ENCODE measurements at places on chromosomes 12 and 14.

DNA sequence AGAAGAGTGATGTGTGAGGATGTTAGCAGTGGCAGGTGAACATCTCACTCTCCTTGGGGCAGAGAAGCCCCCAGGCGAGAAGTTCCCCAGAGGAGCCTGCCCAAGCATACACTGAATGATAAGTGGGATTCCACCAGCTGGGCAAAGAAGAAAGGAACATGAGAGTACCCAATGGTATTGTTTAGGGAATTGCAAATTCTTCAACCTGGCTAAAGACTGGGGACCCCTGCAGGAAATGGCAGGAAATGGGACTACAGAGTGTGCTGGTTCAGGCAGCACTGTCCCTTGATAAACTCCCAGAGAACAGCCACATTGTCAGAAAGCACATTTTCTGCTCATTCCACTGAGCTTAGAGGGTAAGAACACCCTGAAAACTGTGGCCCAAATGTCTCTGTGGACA lies 121.3 kb downstream of the RPS29 start:
- no peak for DNase-seq

DNA sequence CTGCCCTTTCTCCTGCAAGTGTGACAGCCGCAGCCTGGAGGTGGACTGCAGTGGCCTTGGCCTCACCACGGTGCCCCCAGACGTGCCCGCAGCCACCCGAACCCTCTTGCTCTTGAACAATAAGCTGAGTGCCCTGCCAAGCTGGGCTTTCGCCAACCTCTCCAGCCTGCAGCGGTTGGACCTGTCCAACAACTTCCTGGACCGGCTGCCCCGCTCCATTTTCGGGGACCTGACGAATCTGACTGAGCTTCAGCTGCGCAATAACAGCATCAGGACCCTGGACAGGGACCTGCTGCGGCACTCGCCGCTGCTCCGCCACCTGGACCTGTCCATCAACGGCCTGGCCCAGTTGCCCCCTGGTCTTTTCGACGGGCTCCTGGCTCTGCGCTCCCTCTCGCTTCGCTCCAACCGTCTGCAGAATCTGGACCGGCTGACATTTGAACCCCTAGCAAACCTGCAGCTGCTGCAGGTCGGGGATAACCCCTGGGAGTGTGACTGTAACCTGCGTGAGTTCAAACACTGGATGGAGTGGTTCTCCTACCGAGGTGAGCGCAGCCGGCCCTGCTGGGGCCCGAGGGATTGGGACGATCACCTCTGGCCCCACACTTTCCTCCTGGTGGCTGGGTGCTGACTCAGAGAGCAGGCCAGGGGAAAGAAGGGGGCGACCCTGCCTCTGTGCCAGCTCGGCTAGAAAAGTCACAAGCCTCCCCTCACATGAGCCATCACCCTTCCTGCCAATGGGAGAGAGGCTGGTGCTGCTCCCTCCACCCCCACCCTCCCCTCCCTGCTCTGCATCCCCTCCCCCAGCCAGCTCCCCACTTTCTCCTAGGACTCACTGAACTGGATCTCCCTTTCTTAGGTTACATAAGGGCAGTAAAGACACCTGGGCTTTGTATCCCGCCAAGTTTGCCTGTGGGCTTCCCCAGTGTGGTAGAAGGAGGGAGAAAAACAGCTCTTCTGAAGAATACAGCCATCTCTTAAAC lies 10.9 kb downstream of the LRTM2 start:
- DNase-seq = no peak

DNA sequence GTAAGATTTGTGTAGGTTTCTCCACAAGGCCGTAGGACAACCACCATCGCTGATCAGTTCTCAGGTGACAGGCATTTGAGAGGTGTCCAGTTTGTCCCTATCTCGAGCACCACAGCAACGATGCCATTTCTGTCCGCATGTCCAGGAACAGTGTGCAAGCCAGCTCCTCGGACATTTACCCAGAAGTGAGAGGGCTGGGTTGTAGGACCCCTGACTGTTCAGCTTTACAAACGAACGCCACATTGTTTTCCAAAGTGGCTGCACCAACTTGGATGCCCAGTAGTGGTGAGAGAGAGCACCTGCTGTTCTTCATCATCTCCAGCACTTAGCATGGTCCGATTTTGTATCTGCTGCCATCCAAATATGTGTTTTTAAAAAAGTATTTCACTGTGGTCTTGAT lies 38.6 kb downstream of the CYP46A1 start:
- no peak for DNase-seq

GRCh38 chr12:13372386-13372785 lies 175.9 kb downstream of the EMP1 start:
- DNase-seq = no peak

DNA sequence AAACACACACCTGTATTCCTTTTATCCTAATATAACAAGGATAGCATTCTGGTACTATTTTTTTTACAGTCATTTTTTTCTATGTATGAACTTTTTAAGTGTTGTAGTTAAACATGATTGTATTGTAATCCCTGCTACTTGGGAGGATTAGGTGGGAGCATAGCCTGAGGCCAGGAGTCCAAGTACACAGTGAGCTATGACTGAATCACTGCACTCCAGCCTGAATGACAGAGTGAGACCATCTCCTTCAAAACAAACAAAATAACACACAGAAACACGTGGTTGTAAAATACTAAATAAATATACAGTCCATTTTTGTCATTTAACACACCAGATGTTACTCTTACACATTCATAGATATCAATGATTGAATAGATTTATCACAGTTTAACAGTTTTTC lies 56.9 kb downstream of the MAP4K5 start:
- no peak for DNase-seq

DNA sequence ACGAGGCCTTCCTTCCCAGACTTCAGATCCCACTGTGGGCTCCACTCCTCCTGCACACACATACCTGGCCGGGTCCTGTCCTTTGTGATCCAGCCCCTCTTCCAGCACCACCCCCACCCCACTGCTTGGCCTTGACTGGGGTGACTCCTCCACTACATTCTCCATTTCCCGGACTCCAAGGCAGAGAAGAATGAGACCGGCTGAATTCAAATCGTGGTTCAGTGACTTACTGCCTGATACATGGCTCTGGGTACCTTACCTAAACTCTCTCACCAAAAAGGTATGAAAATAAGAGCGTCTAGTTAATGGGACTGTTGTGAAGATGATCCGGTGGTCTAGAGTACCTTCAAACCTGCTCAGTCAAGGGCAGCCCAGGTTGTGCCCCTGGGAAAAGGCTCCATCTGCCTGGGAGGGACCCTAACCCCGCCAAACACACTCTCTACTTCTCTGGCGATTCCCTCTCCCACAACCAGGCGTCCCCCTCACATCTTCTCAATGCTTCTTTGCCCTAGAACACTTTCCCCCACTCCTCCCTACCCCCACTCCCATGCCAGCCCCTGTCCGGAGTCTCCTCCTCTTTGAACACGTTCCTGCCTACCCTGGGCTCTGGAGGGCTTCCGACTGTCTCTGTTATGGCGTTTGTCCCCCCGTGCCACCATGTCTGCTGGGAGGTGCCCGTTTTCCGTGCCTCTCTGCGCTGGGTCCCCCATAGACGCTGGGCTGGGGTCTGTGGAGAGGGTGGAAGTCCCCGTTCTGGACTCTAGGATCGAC lies 1.5 kb upstream of the ZBTB42 start:
- peak; percentile 16 for DNase-seq

DNA sequence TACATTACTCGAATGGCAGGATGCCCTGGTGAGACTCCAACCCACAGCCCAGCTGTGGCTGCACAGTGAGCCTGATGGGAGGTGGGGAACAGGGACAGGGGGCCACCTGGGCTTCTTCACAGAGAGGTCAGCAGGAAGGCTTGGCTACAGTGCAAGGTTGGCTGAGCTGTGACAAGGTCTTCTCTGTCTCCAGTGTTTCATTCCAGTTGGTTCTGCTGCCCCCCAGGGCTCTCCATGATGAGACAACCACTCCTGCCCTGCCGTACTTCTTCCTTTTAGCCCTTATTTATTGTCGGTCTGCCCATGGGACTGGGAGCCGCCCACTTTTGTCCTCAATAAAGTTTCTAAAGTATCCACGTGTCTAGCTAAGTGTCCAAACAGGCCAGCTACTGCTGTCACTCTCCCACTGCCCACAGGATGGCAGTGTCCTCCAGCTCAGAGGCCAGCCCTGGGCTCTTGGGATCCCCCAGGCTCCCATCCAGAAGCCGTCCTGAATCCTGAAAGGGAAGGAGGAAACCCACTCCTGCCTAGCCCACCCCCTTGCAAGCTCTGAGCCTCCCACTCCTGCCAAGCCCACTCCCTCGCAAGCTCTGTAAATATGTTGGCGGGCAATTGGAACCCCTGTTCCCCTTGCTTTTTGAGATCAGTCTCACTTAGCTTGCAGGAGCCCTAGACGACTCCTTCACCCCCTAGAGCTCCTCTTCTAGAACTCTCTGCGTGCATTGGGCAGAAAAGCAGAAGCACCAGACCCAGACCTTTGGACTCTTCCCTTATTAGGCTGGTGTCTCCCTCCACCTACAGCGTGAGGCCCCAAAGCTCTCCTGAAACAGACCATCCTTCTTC lies 5.4 kb downstream of the C1QL4 start:
- peak; percentile 64 for DNase-seq

DNA sequence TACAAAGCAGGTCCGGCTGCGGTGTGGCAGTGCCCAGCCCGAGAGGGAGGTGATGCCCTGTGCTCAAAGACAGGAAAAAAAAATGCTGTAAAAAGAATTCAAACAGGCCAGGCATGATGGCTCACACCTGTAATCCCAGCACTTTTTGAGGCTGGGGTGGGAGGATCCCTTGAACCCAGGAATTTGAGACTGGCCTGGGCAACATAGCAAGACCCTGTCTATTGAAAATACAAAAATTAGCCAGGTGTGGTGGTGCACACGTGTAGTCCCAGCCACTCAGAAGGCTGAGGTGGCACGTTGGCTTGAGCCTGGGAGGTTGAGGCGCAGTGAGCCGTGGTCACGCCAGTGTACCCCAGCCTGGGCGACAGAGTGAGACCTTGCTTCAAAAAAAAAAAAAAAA lies 26.4 kb downstream of the DNAH10 start:
- no peak for DNase-seq

- no peak for DNase-seq
These were observed 2.1 kb downstream of the LUM start for GRCh38 chr12:91109148-91109564.

DNA sequence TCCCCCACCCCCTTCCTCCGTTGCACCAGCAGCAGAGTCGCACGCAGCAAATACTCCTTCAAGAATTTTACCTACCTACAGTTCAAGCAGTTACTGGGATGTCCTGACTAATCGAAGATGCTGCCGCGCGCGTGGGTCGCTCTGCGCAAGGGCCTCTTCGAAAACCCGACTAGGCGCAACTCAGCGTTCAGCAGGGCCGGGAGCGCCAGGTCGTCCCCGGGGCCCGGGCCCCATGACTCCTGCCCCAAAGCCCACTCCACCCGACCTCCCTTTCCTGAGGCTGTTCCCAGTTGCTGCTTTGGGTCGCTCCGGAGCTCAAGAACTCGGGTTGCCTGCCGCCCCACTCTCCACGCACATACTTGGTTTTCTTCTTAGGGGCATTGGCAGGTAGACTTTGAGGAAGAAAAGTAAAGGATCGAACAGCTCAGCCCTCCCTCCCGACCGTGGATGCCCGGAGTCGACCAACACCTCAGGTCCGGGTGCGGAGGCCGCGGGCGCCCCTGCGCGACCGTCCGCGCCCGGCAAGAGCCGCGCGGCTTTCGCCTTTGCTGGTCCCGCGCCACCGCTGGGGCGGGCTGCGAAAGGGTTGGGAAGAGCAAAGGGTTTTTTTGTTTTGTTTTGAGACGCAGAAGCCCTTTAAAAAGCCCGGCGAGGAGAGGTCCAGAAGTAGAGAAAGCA lies 1.9 kb downstream of the BMP4 start:
- no peak for DNase-seq

GRCh38 chr14:35197015-35197414 lies 74.7 kb downstream of the PRORP start:
- DNase-seq = peak; percentile 17

DNA sequence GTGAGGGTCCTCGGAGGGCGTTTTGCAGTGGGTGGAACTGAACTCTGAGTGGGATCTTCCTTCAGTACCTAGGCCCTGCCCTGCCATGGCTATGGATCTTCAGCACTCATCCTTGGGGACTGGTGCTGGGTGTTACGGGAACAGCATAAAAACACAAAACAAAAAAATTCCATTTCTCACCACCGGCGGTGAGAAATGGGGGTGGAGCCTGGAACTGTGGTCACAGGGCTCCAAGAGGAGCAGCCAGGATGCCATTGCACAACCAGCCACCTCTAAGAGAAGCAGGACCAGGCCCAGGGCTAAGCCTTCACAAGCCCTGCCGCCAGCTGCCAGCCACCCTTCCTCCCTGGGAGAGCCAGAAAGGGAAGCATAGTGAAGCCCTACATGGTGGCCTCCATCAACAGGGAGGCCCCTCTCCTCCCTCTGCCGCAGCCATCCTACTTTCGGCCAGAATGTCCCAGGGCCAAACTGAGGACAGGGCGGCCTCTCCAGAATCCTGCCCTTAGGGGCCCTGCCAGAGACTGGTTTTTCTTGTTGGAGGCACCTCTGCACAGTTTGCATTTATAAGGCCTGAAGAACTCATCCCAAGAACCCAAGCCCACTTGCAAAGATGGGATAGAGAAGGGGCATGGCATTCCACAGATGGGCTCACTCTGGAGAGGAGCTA lies 76.5 kb downstream of the VCPKMT start:
- DNase-seq = no peak

GRCh38 chr14:45084946-45085346 lies 1.0 kb downstream of the PRPF39 start:
- no peak for DNase-seq

DNA sequence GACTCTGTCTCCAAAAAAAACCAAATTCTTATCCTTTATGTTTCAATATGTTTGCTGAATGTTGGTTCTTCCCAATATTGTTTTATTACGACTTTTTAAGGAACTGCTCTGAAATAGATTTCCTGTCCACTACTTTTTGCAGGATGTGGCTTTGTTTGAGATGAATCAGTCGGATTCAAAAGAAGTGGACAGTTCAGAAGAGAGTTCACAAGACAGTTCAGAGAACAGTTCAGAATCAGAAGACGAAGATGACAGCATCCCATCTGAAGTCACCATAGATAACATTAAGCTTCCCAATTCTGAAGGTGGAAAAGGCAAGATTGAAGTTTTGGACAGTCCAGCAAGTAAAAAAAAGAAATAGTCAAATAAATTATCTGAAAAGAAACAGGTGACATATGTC lies 8.2 kb downstream of the NOPCHAP1 start:
- DNase-seq = no peak

- DNase-seq = no peak
These were observed 226.2 kb upstream of the CLEC14A start for GRCh38 chr14:38481952-38482678.

DNA sequence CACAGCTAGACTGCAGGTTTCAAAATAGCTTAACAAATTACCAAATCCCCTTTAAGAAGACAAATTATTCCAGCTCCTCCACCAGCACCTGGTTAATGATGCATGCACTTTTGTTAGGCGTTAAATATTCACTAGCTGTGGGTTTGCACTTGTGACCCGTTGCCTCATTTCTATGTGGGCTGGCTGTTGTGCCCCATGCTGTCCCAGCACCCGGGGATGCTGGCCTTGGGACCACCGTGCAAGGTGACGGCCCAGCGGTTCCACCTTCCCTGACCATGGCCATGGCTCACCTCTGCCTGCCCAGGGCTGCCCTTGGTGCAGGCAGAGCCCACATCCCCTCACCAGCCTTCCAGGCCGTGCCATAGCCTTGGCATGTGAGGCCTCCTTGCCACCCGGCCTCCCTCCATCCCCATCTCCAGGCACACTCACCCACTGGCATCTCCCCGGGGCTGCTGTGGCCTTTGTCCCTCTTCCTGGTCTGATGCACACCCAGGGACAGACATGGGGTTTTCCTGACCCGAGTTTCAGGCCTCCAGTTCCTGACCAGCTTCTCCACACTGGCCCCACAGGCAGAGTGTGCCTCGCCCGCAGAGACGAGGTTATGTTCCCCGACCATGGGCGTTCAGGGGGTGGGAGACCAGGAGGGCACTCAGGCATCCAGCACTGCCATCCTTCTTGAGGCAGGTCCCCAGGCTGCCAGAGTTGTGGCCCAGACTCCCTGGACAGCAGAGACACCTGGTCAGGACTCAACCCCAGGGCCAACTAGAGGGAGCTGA lies 20.3 kb upstream of the C14orf180 start:
- DNase-seq = no peak

Measured in fibroblast of the conjunctiva (primary cell).